ENCODE measurements at places on chromosomes 2 and 18.

DNA sequence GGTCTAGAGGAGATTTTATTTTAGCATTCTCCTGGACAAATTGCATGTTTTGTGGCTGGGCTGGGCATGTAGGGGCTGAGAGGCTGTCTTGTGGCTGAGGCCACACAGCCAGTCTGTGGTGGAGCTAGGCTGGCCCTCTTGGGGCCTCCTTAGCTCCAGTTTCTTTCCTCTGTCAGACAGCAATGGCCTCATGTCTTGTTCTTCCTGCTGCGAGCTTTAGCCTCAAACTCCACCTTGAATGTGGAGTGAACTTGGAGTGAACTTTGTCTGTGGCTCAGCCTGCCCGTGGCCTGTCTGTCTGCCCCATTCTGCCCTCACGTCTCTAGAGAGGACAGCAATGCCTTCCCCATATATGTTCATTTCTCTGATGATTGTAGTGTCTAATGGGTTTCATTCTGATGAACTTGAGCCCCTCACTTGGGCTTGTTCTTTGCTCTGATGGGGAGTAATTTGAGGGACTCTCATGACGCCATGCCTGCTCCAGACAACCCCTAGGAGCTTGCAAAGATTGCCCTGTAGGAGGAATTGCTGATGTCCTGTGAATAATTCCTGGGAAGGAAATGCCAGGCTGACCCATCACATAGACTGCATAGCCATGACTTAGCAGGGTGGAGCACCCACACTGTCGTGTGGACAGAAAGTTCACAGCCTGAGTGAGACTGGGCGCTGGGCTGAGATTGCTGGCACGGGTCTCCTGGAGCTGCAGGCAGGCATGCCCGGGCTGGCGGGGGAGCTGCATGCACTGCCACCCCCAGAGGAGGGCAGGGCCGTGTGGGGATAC lies 42.6 kb downstream of the ASAP2 start:
- no peak for DNase-seq

DNA sequence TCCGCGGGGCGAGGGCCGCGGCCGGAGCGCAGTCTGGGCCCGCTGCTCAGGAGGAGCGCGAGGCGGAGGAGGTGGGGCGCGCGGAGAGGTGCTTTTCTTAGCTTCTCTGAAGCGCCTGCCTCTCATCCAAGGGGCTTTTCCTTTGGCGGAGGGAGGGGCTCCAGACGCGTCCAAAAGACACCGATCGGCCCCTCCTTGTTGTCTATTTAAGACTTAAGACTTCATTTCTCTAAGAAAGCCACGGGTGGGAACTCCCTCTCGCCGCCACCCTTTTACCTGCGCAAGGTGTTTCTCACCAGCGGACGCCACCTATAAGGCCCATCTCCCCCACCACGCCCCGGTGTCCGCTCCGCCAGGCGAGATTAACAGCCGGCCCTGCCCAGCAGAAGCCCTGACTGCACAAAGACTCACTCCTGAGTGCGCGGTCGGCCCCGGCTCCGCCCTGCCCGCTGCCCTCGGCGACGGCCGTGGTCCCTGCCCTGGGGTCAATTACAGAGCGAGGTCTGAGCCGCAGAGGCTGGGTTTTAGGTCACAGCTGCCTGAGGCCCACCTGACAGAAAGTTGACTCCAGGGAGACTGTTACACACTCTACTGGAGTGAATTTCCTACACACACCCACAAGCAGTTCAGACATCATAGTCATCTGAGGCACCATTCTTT lies at the start of gene DSC2:
TSS of gene DSC2 (minus strand) at position 397 of the 660 bp plus-strand sequence. CDS start 450 bp downstream, outside the sequence.
- no peak for DNase-seq

DNA sequence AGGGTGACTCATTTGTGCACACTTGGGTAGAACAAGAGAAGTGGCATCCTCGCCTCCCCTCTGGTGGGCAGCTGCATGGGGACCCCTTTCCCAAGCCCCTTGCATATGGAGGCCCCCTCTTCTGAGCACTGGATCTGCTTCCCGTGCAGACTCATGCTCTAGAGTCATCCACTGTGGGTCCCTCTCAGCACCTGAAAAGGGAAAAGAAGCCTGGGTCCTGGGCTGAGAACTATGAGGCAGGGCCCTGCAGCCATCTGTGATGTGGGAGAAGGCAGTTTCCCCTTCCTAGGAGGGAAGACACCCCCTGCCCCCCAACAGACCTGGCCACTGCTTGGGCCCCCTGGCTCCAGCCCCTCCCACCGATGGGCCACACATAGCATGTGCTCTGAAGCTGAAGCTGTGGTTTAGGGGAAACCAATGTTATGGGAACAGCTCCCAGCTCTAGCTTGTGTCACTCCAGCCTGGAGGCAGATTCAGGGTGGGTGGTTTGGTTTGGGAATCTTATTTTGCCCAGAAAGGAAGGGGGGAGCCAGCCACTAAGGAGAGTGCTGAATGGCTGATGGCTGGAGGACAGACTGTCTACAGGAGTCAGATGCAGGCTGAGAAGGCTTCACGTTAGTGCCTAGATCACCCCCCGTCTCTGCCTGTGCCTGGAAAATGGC lies 172.8 kb downstream of the GLI2 start:
- no peak for DNase-seq

- DNase-seq, result no peak
Measured at GRCh38 chr2:44398243-44398897, 36.6 kb downstream of the CAMKMT start.

- DNase-seq, result no peak
Measured at GRCh38 chr18:6728331-6728730, 1.2 kb upstream of the ARHGAP28 start.

DNA sequence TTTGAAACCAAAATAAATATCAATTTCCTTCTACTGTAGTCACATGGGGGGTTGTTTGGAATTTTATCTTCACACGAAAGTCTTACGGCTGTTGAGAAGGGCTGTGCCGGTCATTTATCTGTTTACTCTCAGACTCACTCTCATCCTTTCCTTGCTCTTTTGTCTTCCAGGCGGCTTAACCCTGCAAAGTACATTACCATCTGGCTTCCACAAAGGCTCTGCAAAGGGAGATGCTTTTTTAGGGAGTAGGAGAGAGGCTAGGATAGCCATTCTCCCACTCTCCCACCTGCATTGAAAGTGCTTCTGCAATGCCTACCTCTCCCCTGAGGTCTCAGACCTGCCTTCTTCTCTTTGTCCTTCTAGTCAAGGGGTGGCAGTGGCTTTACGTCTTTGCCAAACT lies 247.6 kb downstream of the MEIS1 start:
- DNase-seq, result no peak

- no peak for DNase-seq
Measured at GRCh38 chr2:45929674-45930395, 278.4 kb downstream of the PRKCE start.

DNA sequence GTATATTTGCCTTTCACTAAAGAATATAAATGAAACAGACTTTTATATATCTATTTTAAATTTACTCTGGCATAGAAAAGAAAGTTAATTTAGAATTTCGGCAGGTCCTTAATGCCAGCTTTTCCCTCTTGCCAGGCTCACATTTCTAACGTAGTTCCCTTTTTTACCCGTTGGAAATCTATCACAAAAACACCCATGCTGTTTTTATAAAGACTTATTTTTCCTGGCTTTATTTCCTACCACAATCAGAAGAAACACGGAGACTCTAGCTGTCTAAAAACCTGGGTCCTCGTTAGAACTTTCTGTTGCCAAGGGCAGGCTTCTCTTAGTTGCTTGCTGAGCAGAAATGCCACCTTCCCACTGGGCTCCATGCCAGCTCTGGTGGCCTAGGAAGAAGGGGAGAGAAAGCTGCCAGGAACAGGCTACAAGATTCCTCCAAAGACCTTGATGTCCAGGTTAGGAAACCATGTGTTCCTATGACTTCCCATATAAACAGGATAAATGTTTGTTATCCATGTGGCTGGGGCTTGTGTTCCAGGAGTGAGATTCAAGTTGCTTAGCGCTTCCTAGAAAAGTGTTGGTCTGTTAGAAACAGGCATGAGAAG lies 17.8 kb upstream of the TMEM18 start:
- no peak for DNase-seq

GRCh38 chr2:233289648-233290047 lies 18.0 kb upstream of the SAG start:
- no peak for DNase-seq

- DNase-seq, result no peak
Measured at GRCh38 chr2:58070765-58071164, 24.2 kb downstream of the VRK2 start.
